ENCODE measurements at places on chromosomes 13 and 19.

DNA sequence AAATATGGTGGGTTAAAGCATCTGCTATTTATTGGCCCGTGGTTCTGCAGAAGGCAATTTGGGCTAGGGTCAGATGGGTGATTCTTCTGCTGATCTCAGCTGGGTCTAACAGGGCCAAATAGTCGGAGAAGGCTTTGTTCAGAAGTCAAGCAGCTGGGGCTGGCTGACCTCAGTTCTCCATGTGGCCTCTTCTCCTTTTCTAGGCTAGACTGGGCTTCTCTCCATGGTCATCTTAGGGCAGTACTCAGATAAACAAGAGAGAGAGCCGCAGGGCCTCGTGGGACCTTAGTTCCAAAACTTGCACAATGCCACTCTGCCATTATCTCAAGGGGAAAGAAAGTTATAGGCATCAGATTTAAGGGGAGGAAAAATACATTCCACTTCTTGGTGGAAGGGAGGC is 89.6 kb downstream of the NALCN start:
- no peak for DNase-seq

DNA sequence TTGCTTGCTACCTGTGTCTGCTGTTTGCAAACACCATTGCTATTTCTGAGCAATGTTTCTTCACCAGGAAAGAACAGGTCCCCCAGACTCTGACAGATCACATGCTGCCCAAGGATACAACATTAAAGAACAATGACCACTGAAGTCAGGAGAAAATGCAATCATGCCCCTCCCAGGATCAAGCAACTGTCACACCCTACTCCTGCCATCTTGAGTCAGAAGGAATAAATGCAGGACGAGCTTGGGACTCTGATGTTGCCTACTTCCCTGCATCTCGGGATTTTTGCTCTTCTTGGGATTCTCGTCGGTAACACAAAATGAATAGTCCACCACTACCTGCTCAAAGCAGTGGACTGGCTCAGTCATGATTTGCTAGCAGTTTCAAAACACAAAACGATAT is 490.6 kb downstream of the COG6 start:
- DNase-seq, result no peak

DNA sequence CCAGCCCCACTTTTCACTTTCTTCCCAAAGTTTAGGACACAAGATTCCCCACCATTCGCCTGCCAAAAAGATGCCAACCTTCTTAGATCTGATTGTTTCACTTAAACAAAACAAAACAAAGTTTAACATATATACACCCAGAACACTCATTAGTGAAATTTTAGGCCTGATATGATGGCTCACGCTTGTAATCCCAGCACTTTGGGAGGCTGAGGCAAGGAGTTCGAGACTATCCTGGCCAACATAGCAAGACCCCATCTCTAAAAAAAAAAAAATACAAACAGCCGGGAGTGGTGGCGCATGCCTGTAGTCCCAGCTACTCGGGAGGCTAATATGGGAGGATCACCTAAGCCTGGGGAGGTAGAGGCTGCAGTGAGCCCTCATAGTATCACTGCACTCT is 4.9 kb downstream of the PGPEP1 start:
- DNase-seq, result no peak

GRCh38 chr13:24261566-24261965 is 47.8 kb upstream of the C1QTNF9 start:
- peak; percentile 67 for DNase-seq

DNA sequence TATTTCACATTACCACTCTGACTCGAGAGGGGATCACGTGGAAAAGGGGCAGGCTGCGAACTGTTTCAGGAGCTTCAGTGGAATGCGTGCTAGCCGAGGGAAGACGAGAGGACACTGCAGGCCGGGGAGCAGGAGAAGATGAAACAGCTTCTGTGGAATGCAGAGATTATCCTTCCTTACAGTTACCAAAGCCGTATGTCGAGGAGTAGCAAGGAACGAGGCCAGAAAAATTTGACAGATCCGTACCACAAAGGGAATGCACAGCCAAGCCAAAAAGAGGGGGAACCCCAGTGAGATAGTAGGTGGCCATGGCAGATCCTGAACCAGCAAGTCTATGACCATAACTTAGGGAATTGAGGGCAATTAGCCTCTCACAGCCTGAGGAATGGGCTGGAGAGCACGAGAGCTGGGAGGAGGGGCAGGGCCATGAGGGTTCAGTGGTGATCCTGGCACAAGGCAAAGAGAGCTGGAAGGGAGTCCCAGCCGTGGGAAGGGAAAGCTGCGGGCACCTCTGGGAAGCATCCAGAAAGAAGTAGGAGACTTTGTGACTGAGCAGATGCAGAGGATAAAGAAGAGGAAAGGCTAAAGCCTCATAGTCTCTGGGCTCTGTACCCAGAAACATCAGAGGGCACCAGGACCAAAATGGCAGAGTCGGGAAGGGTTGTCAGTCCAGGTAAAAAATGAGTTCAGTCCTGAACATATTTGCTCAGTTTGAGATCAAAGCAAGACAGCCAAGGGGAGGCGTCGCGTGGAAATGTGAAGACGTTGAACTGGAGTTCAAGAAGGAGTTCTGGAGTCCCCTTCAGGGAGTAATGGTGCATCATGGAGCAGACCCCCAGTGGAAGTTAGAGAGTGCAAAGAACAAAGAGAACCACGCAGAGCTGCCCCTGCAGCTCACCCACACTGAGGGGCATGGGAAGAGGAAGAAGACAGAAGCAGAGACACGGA is 5.1 kb downstream of the COL4A1 start:
- no peak for DNase-seq

GRCh38 chr19:40685563-40685962 is 4.9 kb downstream of the NUMBL start:
- DNase-seq, result no peak

DNA sequence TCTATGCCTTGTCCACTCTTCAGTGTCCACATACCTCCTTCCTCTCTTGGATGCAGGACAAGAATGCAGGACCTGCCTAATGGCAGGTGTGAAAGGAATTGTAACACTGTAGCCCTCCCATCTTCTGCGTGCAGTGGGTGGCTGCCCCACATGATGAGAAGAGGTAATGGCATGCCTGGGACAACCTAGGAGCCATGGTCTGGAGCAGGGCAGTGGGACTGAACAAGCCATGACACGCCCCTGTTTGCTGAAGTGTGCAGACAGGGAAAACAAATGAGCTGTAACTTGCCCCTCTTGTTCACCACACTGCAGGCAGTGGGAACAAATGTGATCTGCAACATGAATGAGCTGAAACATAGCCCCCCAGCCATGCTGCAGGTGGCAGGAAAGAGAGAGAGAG is 192.2 kb downstream of the PCDH17 start:
- DNase-seq, result no peak

DNA sequence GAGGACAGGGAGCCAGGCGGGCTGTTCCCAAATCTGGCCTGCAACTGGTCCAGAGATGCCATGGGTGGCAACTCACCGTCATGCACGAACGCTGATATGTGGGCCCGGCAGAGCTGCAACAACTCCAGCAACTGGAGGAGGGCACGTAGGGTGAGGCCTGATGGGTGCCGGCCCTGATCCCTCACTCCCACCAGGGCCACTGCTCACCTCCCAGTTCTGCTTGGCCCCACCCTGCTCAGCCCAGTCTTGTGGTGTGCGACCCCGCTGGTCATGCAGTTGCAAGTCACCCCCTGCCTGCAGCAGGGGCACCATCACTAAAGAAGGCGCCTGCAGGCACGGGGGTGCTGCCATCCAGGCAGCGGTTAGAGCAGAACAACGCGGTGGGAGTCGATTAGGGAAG is 16.9 kb downstream of the ARHGAP33 start:
- no peak for DNase-seq

DNA sequence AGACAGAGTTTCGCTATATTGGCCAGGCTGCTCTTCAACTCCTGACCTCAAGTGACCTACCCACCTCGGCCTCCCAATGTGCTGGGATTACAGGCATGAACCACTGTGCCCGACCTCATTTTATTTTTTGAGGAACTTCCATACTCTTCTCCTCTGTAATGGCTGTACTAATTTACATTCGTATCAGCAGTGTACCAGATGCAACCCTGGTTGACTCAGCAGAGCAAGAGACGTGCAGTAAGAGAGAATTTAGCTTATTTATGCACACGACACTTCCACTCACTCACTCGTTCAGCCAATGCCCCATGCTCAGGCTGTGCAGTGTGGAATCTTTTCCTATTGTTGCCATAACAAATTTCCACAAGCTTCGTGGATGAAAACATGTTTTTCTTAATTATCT is 6.9 kb downstream of the KIR3DL3 start:
- DNase-seq, result no peak

DNA sequence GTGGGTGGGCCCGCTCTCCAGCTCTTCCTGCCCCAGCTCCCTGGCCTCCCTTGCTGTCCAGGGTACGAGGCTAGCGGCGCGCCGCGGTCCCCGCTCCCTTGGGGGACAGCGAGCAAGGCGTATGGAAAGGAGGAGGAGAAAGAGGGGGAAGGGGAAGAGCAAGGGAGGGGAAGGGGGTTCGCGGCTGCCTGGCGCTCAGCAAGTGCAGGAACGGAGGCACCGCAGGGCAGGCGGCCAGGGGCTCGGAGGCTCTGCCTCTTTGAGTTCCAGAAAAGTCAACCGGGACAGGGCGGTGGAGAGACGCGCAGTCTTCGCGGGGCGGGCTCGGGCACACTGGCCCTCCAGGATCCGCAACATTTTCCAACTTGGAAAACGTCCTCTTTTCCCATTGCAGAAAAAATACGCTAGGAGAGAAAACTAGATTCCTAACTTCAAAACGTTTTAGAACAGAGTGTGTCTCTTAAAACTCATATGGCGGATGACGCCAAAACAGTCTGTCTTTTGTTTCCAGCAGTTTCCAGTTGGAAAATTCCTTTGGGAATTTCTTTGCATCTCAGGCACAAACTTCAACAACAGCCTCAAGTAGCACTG is 23.1 kb upstream of the TNFRSF19 start:
- no peak for DNase-seq

- no peak for DNase-seq
These were observed 12.5 kb downstream of the ARRDC2 start for GRCh38 chr19:18020212-18021085.

- DNase-seq, result no peak
These were observed 811.4 kb downstream of the DACH1 start for GRCh38 chr13:71055644-71056043.

DNA sequence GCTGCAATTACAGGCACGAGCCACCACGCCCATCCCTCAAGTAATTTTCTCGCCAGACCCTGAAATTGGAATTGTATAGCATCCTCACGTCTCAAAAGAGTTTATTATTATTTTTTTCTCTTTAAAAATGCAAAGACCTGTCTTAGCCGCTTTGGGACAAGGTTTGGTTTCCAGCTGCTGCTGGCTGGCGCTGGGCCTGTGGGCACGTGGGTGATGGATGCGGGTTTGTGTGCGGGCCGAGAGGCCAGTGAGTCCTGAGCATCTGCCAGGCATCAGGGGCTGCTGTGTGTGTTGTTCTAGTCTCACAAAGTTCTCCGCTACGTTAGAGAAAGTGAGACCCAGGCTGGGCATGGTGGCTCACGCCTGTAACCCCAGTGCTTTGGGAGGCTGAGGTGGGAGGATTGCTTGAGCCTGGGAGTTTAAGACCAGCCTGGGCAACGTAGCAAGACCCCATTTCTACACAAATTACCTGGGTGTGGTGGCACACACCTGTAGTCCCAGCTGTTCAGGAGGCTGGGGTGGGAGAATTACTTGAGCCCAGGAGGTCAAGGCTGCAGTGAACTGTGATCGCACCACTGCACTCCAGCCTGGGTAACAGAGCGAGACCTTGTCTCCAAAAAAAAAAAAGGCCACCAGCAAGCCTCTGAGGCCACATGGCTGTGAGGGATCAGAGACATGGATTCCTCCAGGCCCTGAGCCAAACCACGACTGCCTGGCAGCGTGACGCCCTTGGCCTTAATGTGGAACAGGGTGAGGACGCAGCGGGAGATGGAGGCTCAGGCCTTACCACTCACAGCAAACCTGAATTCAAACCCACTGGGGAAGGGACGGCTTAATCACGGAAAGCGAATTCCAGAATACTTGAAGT is 4.7 kb upstream of the TMPRSS9 start:
- no peak for DNase-seq

- DNase-seq, result no peak
These were observed 42.2 kb downstream of the HSPH1 start for GRCh38 chr13:31119526-31119925.

DNA sequence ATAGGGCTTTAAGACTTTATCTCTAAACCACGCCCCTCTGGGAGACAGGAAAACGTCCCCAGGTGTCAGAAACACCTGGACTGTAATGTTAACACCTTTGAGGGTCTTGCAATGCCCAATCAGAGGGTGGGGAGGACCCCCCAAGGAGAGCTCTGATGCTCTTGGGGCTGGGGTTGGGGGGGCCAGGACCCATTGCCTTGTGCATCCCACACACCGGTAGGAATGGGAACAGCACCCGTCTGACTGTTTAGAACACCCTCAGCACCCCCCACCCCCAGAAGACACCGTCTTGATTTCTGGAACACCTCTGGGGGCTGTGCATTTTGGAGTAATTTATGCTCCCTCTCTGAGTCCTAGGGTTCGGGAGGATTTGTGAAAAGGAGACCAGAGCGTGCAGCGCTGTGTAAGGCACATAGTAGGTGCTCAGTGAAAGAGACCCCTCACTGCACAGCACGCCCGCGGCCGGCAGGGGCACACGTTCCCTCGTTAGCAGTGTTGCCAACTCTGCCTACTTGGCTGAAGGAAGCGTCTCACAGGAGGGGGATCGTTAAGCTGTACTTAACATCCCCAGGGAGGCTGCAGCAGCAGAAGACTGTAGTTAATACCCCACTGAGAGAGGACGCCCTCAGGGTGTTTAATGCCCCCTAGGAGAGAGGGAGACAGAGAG is 2.8 kb upstream of the ERFL start:
- no peak for DNase-seq

DNA sequence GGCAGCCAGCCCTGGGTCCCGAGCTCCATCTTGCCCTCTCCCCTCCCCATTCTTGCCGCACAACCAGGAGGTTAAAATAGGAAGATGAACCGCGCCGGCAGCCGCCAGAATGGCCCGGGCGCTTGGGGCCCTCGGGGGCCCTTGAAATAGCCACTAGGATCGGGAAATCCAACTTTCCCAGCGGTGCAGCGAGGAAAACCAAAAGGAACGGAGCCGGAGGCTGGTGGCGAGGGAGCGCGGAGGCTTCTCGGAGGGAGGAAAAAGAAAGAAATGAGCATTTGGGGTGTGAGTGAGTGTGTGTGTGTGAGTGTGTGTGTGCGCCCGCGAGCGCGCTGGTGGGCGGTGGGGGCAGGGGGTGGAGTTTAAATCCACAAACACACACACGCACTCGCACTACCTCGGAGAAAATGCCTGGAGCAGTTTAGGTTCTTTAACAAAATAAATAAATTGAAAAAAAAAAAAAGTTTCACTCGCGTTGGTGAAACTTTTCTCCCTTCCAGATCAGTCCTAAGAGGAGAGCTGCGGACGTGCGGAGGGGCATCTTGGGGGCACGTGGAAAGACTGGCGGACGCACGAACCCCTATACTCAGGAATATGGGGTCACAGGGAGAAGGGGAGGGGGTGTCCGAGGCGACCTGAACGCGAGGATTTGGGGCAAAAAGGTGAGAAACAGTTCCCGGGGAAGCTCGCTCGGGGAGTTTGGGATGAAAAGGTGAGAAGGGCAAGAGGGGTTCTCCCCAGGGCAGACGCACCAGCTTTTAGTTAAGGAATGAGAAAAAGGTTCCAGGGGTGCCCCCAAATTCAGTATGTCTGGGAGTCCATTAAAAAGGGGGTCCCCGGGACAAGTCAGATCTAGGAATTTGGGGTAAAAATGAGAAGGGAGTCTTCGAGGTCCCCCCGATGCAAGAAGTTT is 1.3 kb downstream of the RFX2 start:
- DNase-seq, result peak; percentile 72

All from CD4-positive, alpha-beta T cell treated with Interleukin-1 beta for 1 hour (primary cell).